ENCODE measurements at places on chromosomes 12 and 14. TPM values are rescaled to one million over a fixed set of nuclear protein-coding genes. Genes with fewer than 3 reads are reported as not detected.

PPP1R13B gene
- total RNA-seq = 46.7 TPM

SYCP3 gene
- not detected for total RNA-seq

SLCO1A2 gene
- not detected for total RNA-seq

NPAS3 gene
- 6.4 TPM for total RNA-seq

DNA sequence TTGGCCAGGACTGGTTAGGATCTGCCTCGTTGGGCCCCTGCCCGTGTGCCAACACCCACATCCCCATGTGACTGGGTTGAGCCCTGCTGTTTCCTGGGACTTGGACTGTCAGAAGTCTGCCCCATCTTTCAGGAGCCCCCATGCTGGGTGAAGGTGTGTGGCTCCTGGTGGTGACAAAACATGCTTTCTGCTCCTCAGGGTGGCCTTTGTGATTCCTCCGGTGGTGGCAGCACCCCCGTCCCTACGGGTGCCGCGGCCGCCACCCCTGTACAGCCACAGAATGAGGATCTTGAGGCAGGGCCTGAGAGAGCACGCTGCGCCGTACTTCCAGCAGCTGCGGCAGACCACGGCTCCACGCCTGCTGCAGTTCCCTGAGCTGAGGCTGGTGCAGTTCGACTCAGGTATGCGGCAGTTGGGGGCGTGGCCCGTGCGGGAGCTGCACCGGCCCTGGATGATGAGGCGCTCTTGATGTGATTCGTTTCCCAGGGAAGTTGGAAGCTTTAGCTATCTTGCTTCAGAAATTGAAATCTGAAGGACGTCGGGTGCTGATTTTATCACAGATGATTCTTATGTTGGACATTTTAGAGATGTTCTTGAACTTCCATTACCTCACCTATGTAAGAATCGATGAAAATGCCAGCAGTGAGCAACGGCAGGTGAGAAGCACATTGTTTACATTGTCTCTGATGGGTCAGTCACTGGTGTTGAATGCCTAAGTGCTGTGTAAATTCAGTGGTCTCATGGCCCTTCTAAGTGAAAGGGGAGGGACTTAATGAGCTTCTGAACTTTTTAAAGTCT, 80.0 kb downstream of the EP400 start:
- no peak overlapping the region for H3K27ac ChIP-seq
- H3K4me3 ChIP-seq = no peak overlapping the region
- peaks cover 86% of the 10 kb centered on the region for H3K36me3 ChIP-seq

- DNase-seq = peak; percentile 61
- no peaks in the 10 kb centered on the region for H3K36me3 ChIP-seq
- peaks cover 19% of the 10 kb centered on the region for H3K4me1 ChIP-seq
Measured at GRCh38 chr14:104107611-104108569, 22.4 kb downstream of the ASPG start.

DNA sequence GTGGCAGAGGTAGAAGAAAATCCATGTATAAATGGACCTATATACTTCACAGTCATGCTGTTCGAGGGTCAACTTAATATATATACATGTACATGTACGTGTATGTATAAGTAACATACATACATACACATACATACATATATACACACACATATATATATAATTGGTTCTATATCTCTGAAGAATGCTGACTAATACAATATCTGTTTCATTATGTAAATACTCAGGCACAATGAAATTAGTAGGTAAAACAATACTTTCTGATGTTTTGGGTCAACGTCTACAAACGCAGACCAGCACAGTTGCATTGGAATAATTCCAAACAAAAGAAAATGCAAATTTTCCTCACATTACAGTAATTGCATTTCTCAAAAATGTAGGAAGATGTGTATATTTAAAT, 202.7 kb upstream of the DAAM1 start:
- no peak for DNase-seq
- no peaks in the 10 kb centered on the region for H3K4me1 ChIP-seq
- no peaks in the 10 kb centered on the region for H3K36me3 ChIP-seq
- H3K27me3 ChIP-seq = no peaks in the 10 kb centered on the region

DNA sequence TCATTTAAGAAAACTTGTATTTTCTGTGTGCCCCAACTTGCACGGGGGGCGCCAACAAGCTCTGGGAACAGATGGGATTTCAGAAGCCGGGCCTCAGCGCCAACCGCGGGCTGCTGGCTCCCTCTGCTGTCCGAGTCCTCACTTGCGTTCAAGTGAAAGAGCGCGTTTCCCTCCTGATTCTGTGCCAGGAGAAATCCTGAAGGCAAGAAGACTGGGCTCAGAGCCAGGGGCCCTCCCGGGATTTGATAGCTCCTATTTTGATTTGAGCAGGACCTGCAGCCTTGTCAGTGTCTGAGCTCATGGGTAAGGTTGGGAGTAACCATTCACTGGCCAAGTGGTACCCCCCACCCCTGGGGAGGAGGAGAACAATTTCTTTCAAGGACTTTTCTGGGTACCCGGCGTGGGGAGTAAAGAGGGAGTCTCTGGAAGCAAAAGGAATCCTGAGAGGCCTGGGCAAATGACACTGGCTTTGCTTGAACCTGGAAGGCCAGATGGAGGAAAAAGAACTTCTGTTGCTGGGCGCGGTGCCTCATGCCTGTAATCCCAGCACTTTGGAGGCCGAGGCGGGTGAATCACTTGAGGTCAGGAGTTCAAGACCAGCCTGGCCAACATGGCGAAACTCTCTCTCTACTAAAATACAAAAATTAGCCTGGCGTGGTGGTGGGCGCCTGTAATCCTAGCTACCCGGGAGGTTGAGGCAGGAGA, 179.0 kb upstream of the RGS6 start:
- DNase-seq = peak; percentile 88
- H3K27ac ChIP-seq = no peak overlapping the region
- H3K4me1 ChIP-seq = no peaks in the 10 kb centered on the region
- no peak overlapping the region for H3K4me3 ChIP-seq
- H3K36me3 ChIP-seq = no peaks in the 10 kb centered on the region

DNA sequence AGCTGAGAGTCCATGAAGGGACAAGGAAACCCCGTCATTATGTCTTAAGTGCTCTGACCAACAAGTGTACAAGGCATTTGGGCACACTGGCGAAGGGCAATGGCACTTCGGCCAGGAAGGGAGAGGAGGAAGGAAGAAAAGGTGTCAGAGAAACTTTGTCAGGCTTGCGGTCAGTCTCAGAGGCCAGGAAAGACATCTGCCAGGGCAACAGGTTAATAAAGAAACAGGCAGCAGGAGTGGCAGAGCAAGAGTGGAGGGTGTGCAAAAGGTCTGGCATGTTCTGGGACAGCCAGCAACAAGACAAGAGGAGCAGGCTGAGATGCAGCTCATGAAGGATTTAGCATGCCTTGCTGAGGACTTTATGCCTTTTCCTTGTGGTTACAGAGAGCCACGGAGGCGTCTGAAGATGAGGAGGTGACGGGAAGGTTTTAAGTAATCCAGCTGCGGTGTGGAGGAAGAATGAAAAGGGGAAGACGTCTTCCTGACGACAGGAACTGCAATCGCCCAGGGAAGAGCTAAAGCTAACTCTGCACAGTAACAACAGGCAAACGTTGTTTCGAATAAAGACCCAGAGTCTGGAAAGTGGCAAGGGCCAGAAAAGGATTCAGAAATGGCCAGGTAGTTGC, 13.1 kb downstream of the APPL2 start:
- H3K4me3 ChIP-seq = no peak overlapping the region
- no peak for DNase-seq
- H3K4me1 ChIP-seq = peaks cover 37% of the 10 kb centered on the region
- no peaks in the 10 kb centered on the region for H3K27me3 ChIP-seq

DNA sequence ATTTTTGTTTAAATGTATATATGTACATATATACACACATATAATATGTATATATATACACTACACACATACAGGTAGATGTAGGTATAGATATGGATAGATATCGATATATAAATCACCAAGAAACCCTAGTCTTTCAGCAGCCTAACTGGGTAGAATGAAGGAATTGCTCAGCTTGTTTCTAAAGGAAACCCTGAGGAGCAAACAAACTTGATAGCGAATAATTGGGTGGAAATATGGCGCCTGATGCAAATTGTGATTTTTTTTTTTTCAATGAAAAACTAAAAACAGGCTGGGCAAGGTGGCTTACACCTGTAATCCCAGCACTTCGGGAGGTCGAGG, 254 bp upstream of the CCDC177 start:
- DNase-seq = no peak
- H3K4me3 ChIP-seq = no peak overlapping the region
- H3K27ac ChIP-seq = no peak overlapping the region

DNA sequence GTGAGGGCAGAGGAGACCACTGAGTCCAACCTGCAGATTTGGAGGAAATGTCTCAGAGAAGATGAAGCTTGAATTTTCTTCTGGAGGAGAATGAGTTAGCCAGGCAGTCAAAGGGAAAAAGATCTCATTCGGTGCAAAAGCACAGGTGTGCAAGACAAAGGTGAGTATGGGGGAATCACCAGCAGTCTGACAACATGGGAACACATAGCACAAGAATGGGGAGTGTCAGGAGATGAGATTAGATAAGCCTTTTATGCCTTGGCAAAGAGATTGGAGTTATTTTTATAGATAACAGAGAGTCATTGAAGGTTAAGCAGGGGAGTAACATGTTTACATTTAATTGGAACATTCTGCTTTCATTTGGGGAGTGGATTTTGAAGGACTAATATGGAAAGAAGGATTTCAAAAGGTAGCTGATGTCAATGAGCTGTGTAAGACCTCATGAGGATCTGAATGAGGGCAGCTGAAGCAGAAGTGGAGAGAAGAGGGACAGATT, 171.3 kb upstream of the NTF3 start:
- no peak for DNase-seq
- no peaks in the 10 kb centered on the region for H3K36me3 ChIP-seq
- H3K27me3 ChIP-seq = no peaks in the 10 kb centered on the region
- no peak overlapping the region for H3K4me3 ChIP-seq
- H3K27ac ChIP-seq = no peak overlapping the region

DNA sequence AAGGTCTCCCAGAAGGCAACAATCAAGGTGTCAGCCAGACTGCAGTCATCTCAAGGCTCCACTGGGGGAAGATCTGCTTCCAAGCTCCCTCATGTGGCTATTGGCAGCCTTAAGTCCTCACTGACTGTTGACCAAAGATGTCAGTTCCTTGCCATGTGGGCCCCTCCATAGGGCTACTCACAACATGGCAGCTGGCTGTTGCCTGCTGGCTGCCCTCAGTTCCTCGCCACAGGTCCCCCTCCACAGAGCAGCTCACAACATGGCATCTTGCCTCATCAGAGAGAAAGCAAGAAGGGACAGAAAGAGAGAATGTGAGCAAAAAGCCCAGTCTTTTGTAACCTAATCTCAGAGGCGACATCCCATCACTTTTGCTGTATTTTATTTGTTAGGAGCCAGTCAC, 34.4 kb upstream of the EGLN3 start:
- peaks cover 3% of the 10 kb centered on the region for H3K4me1 ChIP-seq
- no peak overlapping the region for H3K4me3 ChIP-seq
- DNase-seq = no peak
- no peak overlapping the region for H3K27ac ChIP-seq
- no peaks in the 10 kb centered on the region for H3K36me3 ChIP-seq

DNA sequence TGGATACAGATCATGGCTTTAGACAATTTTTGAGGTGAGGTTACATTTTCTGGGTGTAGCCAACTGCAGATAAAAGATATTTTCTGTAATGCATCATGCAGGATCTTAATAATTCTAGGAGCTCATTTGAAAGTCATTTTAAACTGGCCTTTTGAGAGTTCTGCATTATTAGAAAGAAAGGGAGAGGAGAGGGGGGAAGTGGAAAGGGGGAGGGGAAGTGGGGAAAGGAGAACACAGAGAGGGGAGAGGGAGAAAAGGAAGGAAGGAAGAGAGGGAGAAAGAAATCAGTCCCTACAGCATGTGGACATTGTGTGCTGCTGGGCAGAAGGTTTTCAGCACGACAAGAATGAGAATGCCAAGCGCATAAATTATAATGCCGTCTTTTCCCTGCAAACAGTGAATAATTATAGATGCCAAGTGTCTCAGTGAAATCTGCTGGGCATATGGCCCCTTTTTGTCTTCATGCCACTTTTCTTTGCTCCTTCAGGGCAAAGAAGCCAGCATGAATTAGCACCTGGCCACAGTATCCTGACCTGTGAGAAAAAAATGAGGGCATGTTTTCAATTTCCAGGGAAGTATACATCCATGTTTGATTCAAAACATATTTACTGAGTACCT, 22.7 kb upstream of the PPP2R5C start:
- H3K36me3 ChIP-seq = no peaks in the 10 kb centered on the region
- H3K4me1 ChIP-seq = no peaks in the 10 kb centered on the region
- H3K4me3 ChIP-seq = no peak overlapping the region
- no peaks in the 10 kb centered on the region for H3K27me3 ChIP-seq

- DNase-seq = no peak
- no peak overlapping the region for H3K4me3 ChIP-seq
- no peaks in the 10 kb centered on the region for H3K36me3 ChIP-seq
- H3K27me3 ChIP-seq = no peaks in the 10 kb centered on the region
Measured at GRCh38 chr12:65307169-65307501, 28.7 kb downstream of the MSRB3 start.

DNA sequence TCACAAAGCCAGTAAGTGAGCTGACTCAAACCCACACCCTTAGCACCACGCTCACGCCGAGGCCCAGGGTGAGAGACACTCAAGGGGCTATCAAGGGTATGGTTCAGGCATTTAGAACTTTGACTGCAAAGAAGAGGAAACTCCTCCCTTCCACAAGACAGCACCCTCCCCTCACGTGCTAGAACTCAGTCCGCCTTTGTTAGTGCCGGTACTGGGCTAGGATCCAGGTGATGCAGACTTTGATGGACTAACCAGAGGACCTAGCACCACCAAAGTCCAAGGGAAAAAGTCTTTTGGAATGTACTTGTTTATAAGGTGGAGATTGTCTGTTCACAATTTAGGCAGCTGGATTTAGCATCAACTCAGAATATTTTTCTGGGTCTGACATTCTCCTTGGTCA, 33.7 kb downstream of the VWF start:
- no peaks in the 10 kb centered on the region for H3K4me1 ChIP-seq
- no peak overlapping the region for H3K27ac ChIP-seq
- no peak overlapping the region for H3K4me3 ChIP-seq
- peaks cover 5% of the 10 kb centered on the region for H3K27me3 ChIP-seq

DNA sequence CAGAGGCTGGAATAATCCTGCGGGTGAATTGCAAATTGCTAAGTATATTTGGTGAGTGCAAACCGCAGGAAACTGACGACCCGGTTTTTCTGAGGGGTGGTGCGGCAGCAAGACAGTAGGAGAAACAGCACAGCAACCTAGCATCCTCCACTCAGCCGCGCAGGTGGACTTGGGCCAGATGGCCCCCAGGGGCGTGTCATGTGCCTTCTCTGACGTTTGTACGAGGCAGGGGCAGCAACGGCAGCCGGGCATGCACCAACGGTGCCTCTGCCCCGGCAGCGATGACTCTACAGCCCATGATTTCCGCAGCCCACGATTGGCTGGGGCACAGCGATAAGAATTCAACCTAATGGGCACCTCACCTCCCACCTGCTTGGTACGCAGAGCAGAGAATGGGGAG, 11.1 kb upstream of the CLEC2A start:
- H3K4me1 ChIP-seq = no peaks in the 10 kb centered on the region
- DNase-seq = no peak
- H3K27me3 ChIP-seq = no peaks in the 10 kb centered on the region
- no peaks in the 10 kb centered on the region for H3K36me3 ChIP-seq

DNA sequence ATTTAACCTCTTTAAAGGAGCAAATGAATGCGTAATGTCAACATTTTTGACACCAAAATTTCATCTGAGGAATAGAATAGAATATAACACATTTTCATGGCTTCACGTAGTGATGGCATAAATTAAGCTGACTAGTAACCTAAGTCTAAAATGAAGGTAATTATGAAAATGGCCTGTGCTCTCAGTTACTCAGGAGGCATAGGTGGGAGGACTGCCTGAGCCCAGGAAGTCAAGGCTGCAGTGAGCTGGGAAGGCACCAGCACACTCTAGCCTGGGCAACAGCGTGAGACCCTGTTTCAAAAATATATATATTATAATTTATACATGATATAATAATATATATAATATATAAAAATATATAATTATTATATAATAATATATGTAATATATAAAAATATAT, 383.2 kb upstream of the ATP2B1 start:
- H3K4me3 ChIP-seq = no peak overlapping the region
- H3K27me3 ChIP-seq = no peaks in the 10 kb centered on the region

Data from transverse colon (tissue), 4 donors.